Activated CD8-positive, alpha-beta memory T cell treated with anti-CD3 and anti-CD28 coated beads for 48 hours (primary cell): ENCODE measurements at places on chromosomes 2 and 18.
A peak's percentile ranks its signal among the peaks of the same experiment; 100 is the strongest.

DNA sequence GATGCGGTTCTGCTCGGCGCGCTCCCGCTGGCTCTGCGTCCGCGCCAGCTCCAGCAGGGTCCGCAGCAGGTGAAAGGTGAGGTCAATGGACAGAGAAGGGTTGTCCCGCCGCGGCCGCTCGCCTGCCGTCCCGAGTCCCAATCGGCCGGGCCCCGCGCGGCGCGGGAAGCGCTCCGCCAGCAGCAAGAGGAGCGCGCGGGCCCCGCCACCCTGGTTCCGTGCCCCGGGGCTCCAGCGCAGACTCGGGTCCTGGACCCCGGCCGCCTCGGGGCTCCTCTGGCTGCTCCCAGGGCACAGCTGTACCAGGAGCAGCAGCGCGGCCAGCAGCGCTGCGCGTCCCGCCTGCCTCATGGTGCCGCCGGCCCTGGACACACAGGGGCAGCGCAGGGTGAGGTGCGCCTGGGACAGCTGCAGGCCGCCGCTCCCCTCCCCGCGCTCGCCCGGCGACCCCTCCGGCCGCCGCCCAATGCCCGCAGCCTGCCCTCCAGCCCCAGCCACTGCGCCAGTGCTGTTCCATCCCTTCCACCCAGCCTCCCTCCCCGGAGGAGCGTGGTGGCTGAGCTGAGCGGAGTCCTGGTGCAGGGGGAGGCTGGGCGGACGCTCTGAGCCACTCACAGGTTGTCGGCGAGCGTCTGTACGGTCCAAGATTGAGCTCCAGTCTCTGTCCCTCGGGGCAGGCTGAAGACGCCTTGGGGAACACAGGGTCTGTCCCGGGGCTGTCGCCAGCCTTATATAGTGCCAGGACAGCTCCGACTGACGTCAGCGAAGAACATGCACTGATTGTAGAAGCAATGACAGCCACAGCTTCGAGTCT, 493 bp downstream of the UCN start:
- DNase-seq = no peak

DNA sequence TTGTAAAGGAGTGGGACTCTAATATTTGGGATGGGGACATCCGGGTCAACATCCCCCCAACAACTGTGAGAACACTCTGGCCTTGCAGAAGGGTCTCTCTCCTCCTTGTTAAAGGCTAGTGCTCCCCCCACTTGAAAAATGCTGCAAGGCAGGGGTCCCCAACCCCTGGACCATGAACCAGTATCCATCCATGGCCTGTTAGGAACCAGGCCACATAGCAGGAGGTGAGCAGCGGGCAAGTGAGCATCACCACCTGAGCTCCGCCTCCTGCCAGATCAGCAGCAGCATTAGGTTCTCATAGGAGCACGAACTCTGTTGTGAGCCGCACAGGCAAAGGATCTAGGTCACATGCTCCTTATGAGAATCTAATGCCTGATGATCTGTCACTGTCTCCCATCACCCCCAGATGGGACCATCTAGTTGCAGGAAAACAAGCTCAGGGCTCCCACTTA, 243.9 kb upstream of the ID2 start:
- DNase-seq = no peak

GRCh38 chr2:234550511-234551107, 53.7 kb upstream of the ARL4C start:
- peak; percentile 10 for DNase-seq

DNA sequence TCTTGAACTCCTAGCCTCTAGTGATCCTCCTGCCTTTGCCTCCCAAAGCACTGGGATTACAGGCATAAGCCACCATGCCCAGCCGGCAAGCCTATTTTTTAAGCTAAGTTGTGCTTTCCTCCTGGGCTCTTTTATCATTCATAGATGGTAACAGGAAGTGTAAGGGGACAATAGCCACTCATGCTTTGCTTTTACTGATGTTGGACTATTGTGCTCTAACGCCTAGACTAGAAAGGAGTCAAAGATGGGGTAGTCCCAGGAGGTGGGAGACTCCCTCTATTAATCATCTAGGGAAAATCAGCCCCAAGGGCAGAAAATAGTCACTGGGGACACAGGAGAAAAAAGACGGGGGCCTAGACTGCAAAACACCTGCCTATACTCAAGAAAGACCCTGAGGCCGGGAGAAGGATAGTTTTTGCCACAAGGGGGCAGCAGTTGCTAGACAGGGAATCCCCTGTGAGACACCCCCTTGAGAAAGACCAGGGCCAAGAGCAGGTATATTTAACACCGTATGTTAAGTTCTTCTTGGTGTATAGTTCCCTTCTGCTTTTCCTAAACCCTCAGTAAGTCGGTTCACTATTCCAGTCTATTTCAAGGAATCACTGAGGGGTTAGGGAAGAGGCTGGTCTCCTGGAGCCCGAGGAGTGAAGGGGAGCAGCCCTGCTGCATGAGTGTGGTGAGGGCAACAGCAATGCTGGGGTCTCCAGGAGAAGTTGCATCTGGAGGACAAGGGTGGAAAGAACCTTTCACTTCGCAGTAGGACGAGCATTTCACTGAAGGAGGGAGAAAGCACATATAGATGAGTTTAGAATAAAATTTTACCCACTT, 2.1 kb upstream of the CXCR1 start:
- DNase-seq = peak; percentile 49

- no peak for DNase-seq
Observed at GRCh38 chr2:170323743-170324142, 145.8 kb downstream of the MYO3B start.

DNA sequence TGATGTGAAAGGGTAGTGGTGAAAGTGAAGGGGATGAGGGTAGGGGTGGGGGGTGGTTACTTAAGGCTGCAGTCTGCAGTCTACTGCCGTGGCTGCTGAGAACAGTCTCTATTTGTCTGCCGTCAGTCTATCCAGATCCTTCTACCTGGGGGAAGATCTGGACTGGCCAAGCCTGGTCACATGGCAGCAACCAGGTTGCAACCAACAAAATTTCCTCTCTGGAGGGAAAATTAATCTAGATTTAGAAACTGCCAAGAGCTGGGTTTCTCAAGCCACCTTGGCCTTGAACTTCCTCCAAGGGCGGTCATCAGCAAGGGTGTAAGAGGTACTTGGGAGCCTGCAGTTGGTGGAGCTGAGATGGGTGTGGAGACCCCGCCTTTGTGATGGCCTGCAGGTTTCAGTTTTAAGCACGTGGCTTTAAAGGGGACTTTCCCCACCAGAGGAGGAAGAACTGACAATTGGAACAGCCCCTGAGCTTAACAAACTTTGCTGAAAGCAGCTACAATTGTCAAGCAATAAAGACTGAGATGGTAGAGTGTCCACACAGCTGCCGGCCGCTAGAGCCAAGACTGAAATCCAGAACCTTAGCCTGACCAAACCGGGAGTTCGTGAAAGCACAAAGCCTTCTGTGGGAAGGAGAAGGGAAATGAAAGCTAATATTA, 31.4 kb upstream of the KCMF1 start:
- DNase-seq = peak; percentile 56

GRCh38 chr2:151020411-151020810, 241.3 kb downstream of the RBM43 start:
- no peak for DNase-seq

- no peak for DNase-seq
Observed at GRCh38 chr18:62300359-62300963, 24.6 kb upstream of the TNFRSF11A start.

DNA sequence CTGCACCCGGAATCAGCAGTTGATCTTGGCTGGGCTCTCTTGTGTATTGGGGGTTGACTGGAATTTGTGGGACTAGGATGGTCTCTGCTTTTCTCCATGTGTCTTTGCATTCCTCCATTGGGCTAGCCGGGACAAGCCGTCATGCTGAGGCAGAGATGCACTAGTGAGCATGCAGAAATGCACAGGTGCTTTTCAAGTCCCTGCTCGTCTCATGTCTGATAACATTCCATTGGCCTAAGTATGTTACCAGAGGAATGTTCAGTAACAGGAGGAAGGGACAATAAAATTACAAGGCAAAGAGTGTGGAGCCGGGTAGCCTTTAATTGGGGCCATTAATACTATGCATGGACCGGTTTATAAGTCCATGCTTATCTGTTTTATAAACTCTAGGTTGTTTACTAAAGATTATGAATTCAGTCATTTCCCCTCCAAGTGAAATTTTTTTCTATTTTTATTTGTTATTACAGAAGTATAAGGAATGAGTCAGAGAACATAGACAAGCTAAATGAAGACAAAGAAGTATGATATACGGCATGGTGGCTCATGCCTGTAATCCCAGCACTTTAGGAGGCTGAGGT, 24.4 kb upstream of the AAK1 start:
- DNase-seq = no peak

DNA sequence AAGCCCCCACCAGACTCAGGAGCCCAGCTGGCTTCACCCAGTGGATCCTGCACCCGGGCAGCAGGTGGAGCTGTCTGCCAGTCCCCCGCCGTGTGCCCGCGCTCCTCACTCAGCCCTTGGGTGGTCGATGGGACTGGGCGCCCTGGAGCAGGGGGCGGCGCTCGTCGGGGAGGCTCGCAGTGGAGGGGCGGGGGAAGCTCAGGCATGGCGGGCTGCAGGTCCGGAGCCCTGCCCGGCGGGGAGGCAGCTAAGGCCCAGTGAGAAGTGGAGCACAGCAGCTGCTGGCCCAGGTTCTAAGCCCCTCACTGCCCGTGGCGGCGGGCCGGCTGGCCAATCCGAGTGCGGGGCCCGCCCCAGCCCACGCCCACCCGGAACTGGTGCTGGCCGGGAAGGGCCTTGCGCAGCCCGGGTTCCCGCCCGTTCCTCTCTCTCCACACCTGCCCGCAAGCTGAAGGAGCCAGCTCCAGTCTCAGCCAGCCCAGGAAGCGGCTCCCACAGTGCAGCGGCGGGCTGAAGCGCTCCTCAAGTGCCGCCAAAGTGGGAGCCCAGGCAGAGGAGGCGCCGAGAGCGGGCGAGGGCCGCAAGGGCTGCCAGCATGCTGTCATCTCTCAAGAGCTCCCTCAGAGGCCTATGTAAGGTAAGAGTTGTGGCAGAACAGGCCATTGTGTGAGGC, 1307.8 kb upstream of the TMEFF2 start:
- DNase-seq = no peak

DNA sequence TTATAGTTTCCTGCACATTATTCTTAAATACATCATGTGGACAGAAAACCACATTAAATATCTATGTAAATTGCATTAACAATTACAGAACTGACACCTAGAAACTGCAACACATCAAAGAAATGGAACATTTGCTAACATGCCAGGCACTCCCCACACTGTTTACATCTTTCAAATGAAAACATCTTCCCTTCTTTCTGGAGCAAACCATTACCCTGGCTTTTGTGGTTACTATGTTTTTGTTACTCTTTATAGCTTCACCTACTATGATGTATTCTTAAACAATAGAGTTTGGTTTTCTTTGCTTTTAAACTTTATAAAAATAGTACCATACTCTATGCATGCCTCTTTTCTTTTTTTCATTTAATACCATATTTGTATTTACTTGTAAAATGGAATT, 1894.5 kb upstream of the CELF4 start:
- DNase-seq = no peak

DNA sequence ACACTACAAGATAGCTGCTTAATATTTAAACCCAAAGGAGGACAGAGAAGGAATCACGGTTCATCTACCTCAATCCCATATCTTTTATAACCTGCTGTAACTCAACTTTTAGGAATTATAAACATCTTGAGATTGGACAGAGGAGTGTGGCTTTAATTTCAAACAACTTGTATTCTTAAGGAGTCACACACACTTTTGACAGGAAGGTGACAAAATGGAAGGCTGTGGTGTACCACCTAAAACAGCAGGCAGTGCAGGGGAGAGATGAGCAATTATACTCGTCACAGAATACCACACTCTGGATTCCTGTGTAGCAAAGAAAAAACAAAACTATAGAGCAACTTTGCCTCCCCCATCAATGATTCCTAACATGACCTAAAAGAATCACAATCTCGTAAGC, 194.8 kb downstream of the ZEB2 start:
- DNase-seq = no peak

- no peak for DNase-seq
Observed at GRCh38 chr18:62977512-62977911, 262.2 kb downstream of the PHLPP1 start.

DNA sequence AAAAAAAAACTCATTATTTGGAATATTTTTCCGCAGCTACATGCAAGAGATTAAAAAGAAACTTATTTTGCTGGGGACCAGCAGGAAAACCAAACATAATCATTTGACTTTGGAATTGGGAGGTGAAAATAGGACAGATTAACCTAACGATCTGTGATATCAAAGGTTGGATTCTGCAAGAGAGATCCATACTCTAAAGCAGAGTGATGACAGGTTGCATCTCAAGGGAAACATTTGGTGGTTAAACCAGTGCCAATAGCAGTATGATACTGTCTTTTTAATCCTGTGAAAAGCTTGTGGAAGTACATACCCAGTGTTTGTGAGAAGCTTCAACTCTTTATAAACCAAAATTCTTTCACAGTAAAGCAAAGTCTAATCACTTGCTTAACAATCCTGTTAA, 5.3 kb upstream of the IKZF2 start:
- DNase-seq = no peak

DNA sequence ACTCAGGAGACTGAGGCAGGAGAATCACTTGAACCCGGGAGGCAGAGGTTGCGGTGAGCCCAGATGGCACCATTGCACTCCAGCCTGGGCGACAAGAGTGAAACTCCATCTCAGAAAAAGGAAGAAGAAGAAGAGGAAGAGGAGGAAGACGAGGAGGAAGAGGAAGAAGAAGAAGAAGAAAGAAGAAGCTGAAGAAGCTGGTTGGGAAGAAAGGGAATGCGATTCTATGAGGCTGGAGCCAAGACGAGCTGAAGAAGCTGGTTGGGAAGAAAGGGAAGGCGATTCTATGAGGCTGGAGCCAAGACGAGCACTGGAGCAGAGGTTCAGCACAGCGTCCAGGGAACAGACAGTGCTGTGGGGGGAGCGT, 30.3 kb upstream of the TAF1B start:
- no peak for DNase-seq

GRCh38 chr2:237359894-237360780, 53.8 kb downstream of the COL6A3 start:
- no peak for DNase-seq

GRCh38 chr2:40285391-40285790, 166.5 kb downstream of the SLC8A1 start:
- no peak for DNase-seq

DNA sequence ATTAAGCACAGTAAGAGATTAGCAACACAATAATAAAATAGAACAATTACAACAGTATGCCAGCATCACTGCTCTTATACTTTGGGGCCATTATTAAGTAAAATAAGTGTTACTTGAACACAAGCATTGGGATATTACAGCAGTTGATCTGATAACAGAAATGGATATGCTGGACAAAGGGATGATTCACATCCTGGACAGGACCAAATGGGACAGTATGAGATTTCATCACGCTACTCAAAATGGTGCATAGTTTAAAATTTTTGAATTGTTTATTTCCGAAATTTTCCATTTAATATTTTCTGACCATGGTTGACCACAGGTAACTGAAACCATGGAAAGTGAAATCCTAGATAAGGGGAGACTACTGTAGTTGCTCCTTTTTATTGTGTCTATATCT, 138.2 kb downstream of the UBR3 start:
- DNase-seq = no peak

- no peak for DNase-seq
Observed at GRCh38 chr2:9103663-9104277, 100.3 kb upstream of the MBOAT2 start.

- DNase-seq = no peak
Observed at GRCh38 chr2:209471037-209471436, 47.2 kb downstream of the MAP2 start.

- DNase-seq = no peak
Observed at GRCh38 chr2:58376592-58376991, 135.5 kb upstream of the FANCL start.
